Astrocyte (in vitro differentiated cells and primary cell): ENCODE measurements at places on chromosomes 16 and 17.
A peak's percentile ranks its signal among the peaks of the same experiment; 100 is the strongest.

DNA sequence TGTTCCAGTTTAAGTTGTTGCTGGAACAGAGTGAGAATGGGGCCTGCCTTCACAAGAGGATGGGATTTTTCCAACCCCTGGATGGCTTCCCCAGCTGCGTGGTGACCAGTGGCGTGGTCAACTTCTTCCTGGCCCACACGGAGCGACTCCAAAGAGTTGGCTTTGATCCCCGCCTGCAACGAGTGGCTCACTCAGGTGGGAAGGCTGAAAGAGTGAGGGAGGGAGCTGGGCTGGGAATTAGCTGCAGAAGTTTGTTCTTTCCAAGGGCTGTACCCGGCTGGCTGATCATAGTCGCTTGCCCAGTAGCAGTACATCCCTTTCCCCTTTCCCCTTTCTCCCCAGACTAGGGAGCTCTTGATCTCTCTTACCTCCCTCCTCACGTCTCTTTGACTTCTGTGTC lies 36.1 kb downstream of the B4GALNT2 start:
- DNase-seq: no peak

GRCh38 chr16:6929868-6930267 lies 402.8 kb upstream of the RBFOX1 start:
- no peak for DNase-seq

DNA sequence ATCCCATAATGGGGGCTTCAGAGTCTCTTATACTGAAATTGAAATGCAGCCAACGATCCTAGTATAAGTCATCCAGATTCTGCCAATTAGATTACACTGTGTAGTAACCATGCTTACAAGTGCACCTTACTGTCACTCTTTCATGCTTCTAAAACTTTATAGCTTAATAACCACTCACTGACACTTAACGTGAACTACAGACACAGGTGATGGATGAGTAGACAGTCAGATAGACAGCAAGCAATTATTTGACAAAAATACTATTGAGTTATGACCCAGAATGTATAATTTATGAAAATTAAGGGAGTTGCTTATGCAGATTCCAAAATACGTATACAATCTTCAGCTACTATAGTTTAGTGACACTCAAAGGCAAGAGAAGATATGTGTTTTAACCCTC lies 6.3 kb downstream of the CDH8 start:
- DNase-seq: no peak

- DNase-seq: no peak
These were observed 56.7 kb downstream of the METRNL start for GRCh38 chr17:83136156-83136555.

GRCh38 chr16:50263060-50263909 lies 3.1 kb upstream of the ADCY7 start:
- DNase-seq: no peak

GRCh38 chr16:11073407-11073999 lies 129.1 kb downstream of the CLEC16A start:
- no peak for DNase-seq

GRCh38 chr16:84331998-84332780 lies 36.1 kb upstream of the ATP2C2 start:
- DNase-seq: peak; percentile 47

DNA sequence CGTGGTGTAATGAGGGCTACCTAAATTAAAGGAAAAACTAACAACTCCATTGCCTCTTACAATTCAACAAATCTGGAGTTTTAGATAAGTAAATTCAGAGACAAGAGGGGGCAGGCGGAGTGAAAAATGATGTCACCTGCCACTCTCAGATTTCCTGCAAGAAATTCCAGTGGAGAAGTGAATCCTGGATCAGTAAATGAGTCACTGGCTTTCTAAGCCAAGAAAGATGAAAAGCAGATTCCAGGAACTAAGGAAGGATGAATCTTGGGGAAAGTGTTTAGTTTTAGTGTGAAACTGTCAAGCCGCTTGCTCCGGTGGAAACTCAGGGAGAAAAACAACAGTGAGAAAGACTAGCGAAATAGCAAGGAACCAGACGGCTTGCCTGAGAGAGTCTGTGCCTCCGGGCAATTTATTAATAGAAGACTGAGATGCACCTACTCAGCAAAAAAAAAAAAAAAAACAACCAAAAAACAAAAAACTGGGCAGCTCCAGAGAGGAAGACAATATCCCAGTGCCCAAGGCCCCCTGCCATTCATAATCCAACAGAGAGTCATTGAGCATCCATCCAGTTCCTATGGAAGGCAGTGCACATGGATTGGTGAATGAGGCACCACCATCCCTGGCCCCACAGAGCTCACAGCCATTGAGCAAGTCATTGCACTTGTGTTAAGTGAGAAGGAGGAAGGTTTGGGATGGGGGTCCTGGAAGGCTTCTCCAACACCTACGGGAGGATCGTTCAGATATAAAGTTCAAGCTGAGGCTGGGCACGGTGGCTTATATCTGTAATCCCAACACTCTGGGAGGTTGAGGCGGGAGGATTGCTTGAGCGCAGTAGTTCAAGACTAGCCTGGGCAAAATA lies 12.1 kb upstream of the RIPOR1 start:
- DNase-seq: peak; percentile 72

GRCh38 chr17:77281904-77282367 lies 141.2 kb downstream of the SEC14L1 start:
- DNase-seq: no peak

- DNase-seq: no peak
These were observed 8.0 kb upstream of the TOP2A start for GRCh38 chr17:40425741-40426140.

DNA sequence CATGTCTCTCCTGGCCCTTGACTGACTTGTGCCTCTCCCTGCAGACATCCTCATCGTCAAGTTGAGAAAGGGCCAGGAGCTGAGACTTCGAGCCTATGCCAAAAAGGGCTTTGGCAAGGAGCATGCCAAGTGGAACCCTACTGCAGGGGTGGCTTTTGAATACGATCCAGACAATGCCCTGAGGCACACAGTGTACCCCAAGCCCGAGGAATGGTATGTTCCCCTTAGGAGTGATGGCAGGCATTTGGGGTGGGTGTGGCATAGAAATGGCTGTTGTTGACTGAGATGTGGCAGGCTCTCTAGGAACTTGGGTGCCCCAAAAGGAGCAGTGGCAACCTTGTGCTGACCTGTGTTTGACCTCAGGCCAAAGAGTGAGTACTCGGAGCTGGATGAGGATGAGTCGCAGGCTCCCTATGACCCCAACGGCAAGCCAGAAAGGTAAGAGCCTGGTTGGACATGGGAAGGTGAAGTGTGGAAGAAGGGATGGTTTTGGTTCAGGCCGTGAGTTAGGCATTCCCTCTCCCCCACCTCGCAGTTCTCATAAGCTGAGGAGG lies 7.5 kb downstream of the POLR2C start:
- no peak for DNase-seq

DNA sequence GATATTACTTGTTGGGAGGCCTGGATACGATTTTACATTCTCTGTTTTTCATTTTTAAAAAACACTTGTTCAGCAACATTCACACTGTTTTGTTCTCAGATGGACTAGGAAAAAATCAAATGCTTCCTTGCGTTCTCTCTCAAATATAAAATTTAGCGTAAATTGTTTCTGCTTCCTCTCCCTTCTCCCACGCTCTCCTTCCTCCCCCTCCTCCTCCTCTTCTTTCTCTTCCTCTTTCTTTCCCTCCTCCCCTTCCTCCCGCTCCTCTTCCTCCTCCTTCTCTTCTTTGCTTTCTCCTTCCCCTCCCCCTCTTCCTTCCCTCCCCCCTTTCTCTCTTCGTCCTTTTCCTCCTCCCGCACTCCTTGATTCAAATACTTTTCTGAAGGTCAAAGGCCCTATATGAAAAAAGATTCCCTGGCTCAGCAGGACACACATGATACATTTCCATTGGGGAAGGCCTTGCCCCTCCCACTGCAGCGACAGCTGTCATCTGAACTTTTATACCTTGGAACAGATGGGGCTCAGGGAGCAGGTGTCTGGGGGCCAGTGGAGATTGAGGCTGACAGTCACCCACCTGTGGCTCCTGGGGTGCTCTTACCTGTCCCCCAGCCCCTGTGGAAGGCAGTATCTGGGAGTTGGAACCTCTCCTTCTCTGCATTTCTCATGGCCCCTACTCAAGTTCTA lies 99.4 kb upstream of the SDK2 start:
- no peak for DNase-seq

DNA sequence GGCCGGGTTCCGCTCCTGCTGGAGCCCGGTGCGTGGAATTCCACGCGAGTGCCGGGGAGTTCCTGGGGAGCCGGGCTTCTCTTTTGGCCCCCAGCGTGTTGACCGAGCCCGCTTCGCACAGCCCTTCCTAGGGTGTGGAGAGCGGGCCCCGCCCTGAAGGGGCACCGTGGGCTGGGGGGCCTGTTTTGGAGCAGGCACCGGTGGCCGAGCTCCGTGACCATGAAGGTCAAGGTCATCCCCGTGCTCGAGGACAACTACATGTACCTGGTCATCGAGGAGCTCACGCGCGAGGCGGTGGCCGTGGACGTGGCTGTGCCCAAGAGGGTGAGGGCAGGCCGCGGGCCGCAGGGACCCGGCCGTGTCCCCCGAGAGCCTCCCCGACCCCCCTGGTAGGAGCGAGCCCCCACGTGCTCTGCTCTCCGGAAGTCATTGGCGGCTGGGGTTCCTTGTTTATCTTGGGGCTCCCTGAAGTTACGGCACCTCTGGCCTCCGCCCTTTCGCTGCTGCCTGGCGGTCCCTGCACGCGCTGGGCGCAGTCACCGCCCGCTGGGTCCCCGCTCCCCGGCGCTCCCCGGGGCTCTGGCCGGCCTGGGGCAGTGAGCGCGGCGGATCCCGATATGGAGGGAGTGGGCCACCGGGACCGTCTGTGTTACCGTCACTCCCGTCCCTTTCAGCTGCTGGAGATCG lies 528 bp downstream of the HAGHL start:
- DNase-seq: no peak

DNA sequence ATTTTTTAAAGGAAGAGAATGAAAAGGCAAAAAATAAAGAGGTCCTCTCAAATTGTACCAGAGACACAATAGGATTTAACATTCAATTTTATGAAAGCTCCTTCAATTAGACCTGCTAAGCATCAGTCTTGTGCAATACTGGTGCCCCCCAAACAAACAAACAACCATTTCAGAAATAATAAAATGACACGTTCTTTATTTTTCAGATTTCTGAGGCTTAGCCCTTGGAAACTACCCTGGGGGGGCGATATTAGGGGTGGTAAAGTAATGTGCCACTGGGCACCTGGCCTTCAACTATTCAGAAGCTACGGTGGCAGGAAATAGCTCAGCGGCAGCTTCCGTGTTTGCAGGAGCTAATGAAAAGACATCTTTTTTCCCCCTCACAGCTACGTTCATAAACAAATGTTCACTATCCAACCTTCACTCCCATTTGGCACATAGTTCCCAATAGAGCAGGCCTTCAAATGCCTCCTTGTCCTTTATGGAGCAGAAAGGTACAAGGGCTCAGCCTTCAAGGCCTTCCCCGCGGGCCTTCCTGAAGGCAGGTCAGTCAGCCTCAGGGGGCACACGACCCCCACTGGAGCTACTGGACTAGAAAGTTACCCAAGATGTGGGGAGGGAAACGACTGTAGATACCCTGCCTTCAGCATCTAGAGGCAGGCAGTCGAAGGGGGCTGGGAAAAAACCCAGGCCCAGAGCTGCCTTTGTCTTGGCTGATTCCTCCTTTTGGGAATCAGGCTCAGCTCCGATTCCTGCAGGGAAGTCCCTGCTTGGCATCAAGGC lies 44.1 kb downstream of the TBX4 start:
- DNase-seq: no peak
